ENCODE measurements at places on chromosomes 5 and 9.

DNA sequence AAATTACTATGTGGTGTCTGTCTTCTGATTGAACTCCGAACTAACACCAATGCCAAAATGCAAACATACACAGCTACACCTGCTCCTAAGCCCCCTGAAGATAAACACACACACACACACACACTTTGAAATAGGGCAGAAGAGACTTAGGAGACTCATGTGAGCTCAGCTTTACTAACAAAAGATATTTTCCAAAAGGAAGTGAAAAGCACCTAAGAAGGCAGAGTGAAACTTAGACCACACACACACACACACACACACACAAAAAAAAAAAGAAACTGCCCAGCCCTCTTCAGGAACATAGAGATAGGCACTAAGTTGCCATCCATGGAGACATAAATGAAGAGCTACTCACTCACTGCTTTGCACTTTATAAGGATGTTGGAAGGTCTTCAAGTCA is 45.2 kb upstream of the APC start:
- DNase-seq, result no peak

DNA sequence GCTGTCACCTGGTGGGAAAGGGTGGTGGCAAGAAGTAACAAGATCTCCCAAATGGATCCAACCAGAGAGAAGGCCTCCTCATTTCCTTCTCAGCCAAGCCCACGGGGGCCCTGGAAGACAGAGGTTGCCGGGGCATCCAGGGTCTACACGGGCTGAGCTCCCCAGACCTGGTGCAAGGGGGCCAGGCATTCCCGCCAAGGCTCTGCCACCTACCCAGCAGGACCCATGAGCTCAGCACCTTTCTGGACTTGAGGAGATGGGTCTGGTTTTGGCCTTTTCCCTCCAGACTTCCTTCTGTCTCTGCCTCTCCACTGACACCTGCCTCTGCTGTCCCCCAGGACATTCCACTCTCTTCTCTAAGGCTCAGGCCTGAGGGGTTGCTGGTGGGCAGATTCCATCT is 42.4 kb upstream of the KCNMB1 start:
- DNase-seq, result no peak

DNA sequence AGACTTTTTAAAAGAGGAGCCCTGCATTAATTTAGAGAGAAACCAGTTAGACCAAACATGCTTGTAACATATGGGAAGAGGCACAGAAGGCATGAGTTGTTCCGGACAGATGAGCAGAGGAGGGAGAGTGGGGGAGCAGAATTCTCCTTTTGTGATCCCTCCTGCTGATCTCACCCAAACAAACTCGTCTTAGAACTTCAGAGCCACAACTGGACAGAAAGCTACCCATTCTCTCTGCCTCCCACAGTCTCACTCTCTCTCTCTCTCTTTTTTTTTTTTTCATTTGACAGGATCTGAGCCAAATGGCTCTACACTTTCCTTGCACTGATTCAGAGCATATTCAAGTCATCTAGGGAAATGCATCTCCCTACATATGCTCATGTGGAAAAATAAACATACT is 196.0 kb upstream of the PAPPA start:
- DNase-seq, result no peak

- DNase-seq, result no peak
These were observed 15.4 kb downstream of the IARS1 start for GRCh38 chr9:92278110-92278509.

DNA sequence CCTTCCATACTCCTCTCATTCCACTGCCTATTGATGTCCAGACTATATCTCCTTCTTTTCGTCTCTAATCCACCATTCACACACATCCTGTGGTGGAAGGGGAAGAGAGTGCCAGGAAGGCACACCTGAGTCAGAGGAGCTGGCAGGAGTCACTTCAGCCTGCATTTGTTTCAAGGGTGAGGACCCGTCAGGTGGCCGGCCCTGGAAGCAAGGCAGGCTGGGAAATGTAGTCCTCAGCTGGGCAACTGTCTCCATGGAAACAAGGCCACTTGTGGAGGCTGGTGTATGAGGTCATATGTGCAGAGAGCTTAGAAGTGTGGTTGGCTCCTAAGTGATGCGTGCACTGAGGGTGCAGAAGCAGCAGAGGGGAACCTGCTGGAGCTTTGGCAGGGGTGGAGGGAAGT is 278.4 kb downstream of the NSG2 start:
- DNase-seq, result peak; percentile 82

DNA sequence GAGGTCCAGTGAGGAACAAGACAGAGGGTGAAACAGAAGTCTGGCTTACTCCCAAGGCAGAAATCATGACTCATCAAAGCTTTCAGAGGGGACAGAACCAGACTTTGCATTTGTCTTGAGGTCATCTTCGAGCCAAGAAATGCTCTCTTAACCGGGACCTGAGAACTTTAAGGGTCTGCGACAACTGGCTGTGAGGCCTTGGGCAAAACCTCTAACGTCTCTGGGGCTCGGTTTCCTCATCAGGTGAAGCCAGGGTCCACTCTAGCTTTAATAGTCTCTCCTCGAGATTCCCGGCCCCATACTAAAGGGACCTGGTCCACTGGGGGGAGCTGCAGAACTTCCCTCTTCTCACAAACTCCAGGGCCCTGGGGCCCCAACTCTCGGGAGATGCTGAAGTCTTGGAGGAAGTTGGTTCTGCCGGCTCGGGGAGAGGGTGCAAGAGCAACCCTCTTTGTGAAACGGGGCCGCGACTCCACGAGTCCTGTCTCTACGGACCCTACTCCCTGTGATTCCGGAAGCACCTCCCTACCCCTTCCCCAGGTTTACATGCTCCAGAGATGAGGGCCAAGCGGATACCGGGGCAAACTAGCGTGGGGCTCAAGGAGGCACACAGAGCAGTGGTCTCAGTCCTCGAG is 2.6 kb downstream of the GLIS3 start:
- peak; percentile 29 for DNase-seq

DNA sequence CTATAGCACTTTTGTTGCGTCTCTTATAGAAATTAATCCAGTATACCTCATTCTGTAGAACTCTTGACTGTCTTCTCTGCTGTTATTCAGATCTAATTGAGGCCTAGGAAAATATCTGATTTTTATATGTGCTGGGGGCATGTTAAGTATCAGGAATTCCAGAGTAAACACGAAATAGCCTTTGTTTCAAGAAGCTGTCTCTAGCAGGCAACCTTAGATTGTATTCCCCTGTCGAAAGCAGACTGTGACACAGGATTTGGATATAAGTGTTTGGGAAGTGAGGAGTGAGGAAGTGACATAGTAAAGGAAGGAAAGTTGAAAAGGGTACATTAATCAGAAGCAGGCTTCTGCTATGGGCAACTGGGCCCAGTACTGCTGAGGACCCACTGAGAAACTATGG is 72.1 kb upstream of the RASA1 start:
- DNase-seq, result no peak

DNA sequence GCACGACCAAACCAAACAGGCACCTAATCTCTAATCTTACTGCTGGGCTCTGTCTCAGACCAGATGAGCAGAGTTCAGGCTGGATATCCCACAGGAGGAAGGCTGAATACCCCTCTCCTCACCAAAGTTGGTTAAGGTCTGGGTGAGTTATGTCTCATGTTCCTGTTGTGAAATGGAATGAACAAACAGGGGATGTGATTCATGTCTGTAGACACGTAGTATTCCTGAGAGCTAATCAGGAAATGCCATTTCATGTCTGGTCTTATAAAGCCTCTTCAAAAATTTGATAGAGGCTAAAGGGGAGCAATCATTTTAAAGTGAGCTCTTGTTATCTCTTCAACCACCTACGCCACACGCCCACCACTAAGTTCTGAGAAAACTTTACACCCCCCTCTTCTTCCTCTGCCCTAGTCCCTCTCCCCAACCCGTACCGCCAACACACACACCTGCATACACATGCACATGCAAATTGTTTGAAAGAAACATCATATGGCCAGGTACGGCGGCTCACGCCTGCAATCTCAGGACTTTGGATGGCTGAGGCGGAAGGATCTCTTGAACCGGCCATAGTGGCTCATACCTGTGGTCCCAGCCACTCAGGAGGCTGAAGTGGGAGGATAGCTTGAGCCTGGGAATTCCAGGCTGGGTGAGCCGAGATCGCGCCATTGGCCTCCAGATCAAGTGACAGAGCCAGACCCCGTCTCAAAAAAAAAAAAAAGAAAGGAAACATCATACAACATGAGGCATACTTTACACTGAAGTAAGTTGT is 69.8 kb upstream of the RAI14 start:
- no peak for DNase-seq

DNA sequence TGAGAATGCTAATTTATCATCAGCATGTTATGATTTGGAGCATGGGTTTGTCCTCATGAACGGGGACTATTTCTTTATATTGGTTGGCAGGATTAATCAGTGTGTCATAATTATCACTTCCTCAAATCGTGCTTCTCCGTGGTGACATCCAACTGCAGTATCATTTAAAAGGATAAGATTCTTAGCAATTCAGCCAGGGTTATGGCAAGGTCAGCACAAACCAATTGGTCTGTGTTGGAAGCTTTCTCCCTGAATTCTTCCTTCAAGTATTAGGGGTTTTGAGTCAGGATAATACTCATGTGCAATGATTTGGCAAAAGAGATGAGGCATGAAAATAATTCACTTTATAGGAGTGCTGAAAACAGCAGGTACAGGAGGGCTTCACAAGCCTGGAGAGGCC is 5.5 kb upstream of the CAMLG start:
- DNase-seq, result no peak

DNA sequence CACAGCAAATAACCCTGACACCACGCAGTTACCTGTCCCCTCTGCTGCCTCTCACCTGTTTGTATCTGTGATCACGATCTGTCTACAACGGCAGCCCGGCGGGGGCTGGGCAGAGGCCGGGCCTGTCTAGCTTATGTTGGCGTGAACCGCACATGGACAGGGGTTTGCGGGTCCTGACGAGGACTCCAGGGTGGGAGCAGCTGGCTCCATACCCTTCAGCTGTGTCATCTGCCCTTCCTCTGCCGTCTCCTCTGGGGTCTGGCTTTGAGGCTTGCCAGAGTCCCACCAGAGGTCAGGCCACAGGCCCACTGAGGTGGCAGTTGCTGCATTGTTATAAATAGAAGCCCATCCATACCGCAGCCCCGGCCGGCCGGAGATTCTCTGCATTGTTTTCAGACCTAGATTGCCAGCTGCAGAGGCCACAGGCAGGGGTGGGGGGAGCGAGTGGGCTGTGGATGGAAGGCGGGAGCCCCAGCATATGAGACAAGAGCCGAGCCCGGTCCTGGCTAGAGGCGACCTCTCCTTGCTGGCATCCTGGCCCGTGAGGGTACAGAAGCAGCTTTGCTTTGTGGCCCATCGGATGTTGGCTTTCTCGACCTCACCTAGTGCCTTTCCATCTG is 37.8 kb downstream of the FAM78A start:
- peak; percentile 32 for DNase-seq

- no peak for DNase-seq
These were observed 212.9 kb downstream of the C9orf50 start for GRCh38 chr9:129407905-129408452.

- DNase-seq, result no peak
These were observed 17.2 kb downstream of the SPTLC1 start for GRCh38 chr9:92097997-92098482.

- DNase-seq, result peak; percentile 60
These were observed 16.8 kb downstream of the NIPAL4 start for GRCh38 chr5:157476702-157477408.

Data from NCI-H774 (cell line).